ENCODE measurements at places on chromosomes 1 and 21.
A peak's percentile ranks its signal among the peaks of the same experiment; 100 is the strongest.

GRCh38 chr1:28200234-28200873 is 23.9 kb upstream of the PTAFR start:
- peaks cover 54% of the 10 kb centered on the region for H3K4me1 ChIP-seq
- H3K36me3 ChIP-seq = peaks cover 80% of the 10 kb centered on the region
- H3K27ac ChIP-seq = peak overlapping the region; percentile 94

DNA sequence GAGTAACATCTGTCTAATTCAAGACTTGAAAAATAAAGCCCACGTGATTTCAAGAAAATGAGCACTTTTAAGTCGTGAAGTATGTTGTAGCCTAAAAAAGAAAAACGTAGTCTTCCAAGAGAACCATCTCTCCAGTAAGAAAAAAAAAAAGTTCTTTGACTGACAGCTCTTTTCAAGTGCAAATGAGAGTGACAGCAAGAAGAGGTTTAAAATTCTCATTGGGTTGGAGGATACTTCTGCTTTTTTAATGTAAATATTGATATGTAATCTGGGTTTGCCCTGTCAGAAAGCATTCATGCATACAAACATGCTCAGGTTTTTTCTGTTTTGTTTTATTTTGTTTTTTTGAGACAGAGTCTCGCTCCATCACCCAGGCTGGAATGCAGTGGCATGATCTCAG is 32.3 kb upstream of the PRDM2 start:
- no peak for DNase-seq
- H3K36me3 ChIP-seq = no peaks in the 10 kb centered on the region
- H3K4me3 ChIP-seq = no peak overlapping the region
- no peak overlapping the region for H3K27ac ChIP-seq

GRCh38 chr21:33041981-33042380 is 16.2 kb downstream of the OLIG2 start:
- no peak overlapping the region for H3K4me3 ChIP-seq
- H3K27me3 ChIP-seq = peaks cover 25% of the 10 kb centered on the region
- no peak for DNase-seq
- H3K4me1 ChIP-seq = peaks cover 5% of the 10 kb centered on the region
- H3K36me3 ChIP-seq = no peaks in the 10 kb centered on the region

GRCh38 chr1:9476790-9477463 is 62.3 kb upstream of the SLC25A33 start:
- H3K36me3 ChIP-seq = no peaks in the 10 kb centered on the region
- no peak overlapping the region for H3K4me3 ChIP-seq
- peaks cover 13% of the 10 kb centered on the region for H3K27me3 ChIP-seq
- H3K4me1 ChIP-seq = peaks cover 2% of the 10 kb centered on the region

GRCh38 chr1:223137455-223138085 is 5.5 kb downstream of the TLR5 start:
- no peak for DNase-seq
- H3K36me3 ChIP-seq = no peaks in the 10 kb centered on the region
- no peak overlapping the region for H3K27ac ChIP-seq
- H3K4me3 ChIP-seq = no peak overlapping the region

- DNase-seq = peak; percentile 2
- H3K36me3 ChIP-seq = no peaks in the 10 kb centered on the region
These were observed 2.6 kb upstream of the RAB7B start for GRCh38 chr1:206005778-206006180.

- H3K4me3 ChIP-seq = no peak overlapping the region
- no peaks in the 10 kb centered on the region for H3K36me3 ChIP-seq
- H3K4me1 ChIP-seq = no peaks in the 10 kb centered on the region
- H3K27me3 ChIP-seq = peaks cover 3% of the 10 kb centered on the region
- H3K27ac ChIP-seq = no peak overlapping the region
These were observed 285.0 kb upstream of the NR5A2 start for GRCh38 chr1:199742547-199742946.

DNA sequence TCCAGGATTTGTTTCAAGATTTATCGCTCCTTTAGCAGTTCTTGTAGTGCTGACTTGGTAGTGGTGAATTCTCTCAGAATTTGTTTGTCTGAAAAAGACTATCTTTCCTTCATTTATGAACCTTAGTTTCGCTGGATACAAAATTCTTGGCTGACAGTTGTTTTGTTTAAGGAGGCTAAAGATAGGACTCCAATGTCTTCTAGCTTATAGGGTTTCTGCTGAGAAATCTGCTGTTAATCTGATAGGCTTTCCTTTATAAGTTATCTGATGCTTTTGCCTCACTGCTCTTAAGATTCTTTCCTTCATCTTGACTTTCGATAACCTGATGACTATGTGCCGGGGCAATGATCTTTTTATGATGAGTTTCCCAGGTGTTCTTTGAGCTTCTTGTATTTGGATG is 28.9 kb downstream of the RPAP2 start:
- H3K27me3 ChIP-seq = no peaks in the 10 kb centered on the region
- DNase-seq = no peak
- no peak overlapping the region for H3K4me3 ChIP-seq

DNA sequence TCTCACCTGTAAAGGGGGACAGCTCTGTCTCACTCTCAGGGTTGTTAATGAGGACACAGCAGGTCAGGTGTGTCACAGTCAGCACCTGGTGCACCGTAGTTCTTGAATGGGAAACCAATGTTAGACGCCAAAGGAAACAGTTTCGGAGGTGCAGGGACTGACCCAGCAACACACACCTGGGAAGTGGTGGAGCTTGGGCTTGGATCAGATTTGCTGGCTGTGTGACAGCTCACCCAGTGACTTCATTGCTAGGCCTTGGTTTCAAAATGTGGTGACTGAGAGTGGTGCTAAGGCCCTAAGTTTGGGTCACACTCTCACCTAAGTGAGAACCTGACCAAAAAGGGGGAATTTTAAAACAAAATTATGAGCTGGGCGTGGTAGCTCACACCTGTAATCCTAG is 34.9 kb downstream of the ALPL start:
- DNase-seq = no peak
- no peaks in the 10 kb centered on the region for H3K4me1 ChIP-seq
- no peak overlapping the region for H3K27ac ChIP-seq
- no peak overlapping the region for H3K4me3 ChIP-seq

DNA sequence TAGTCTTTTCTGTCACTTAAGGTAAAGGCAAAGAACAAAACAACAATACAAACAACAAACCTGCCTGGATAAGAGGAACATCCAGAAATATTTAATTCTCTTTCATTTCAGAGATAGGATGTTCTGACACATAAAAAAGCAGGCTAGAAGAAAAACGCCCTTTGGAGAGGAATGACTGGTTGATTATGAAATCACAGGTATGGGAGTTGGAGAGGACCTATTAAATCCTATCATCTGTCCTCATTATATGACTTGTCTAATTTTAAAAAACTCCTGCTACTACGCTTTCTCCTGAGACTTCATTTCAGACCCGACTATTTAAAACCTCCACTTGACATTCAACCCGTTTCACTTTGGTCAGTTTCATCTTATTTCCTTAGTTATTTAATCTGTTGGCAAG is 54.1 kb downstream of the TMPRSS15 start:
- no peaks in the 10 kb centered on the region for H3K4me1 ChIP-seq
- H3K4me3 ChIP-seq = no peak overlapping the region
- H3K36me3 ChIP-seq = no peaks in the 10 kb centered on the region
- no peak for DNase-seq
- H3K27me3 ChIP-seq = no peaks in the 10 kb centered on the region

GRCh38 chr1:225689882-225690459 is 37.0 kb upstream of the ENAH start:
- DNase-seq = no peak
- no peak overlapping the region for H3K4me3 ChIP-seq
- no peaks in the 10 kb centered on the region for H3K4me1 ChIP-seq
- H3K27me3 ChIP-seq = peaks cover 5% of the 10 kb centered on the region

- peak; percentile 74 for DNase-seq
- peaks cover 43% of the 10 kb centered on the region for H3K27me3 ChIP-seq
- H3K4me1 ChIP-seq = peaks cover 9% of the 10 kb centered on the region
- H3K4me3 ChIP-seq = peak overlapping the region; percentile 45
- H3K27ac ChIP-seq = no peak overlapping the region
- H3K36me3 ChIP-seq = peaks cover 3% of the 10 kb centered on the region
These were observed 2.8 kb downstream of the KCNJ9 start for GRCh38 chr1:160083968-160084770.

DNA sequence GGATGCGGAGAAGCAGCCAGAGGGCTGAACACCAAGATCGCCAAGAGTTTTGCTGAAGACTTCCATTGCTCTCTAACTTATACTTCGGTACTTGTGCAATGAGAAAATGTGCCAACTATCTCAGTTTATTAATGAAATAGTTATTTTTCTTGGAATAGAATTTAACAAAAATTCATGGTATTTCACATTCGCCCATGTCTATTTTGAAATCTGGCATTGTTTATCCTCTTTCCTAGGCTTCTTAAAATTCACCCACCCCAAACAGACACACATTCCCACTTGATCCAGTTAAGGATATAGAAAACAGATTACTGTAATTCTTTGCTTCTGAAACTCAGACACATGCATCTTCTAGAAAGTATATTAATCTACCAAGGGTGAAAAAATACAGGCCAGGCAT is 56.3 kb upstream of the ADAMTS5 start:
- H3K27ac ChIP-seq = no peak overlapping the region
- DNase-seq = no peak
- no peaks in the 10 kb centered on the region for H3K36me3 ChIP-seq
- no peaks in the 10 kb centered on the region for H3K4me1 ChIP-seq
- no peaks in the 10 kb centered on the region for H3K27me3 ChIP-seq

DNA sequence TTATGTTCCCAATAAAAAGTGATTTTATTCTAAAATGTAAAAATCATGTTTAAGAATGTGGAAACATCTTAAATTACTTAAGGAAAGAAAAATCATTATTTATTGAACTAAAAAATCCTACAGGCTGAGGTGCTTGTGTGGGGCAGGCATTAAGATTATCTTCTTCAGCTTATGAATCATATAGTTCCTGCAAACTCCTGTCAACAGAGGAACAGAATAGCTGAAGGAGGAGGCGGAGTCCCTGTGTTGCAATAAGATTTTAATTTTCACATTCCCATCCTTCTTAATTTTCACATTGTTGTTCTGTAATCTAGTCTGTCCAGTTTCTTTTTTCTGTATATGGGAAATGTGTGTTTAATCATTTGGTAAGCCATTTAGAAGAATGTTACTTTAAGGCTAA is 20.6 kb upstream of the OLFML3 start:
- peaks cover 72% of the 10 kb centered on the region for H3K36me3 ChIP-seq
- no peak for DNase-seq
- no peak overlapping the region for H3K4me3 ChIP-seq
- H3K27me3 ChIP-seq = no peaks in the 10 kb centered on the region

- no peak for DNase-seq
- no peak overlapping the region for H3K27ac ChIP-seq
- no peak overlapping the region for H3K4me3 ChIP-seq
- no peaks in the 10 kb centered on the region for H3K27me3 ChIP-seq
These were observed 1114.2 kb downstream of the PLA2G4A start for GRCh38 chr1:187942986-187943385.

GRCh38 chr1:40915581-40915980 is 53.4 kb upstream of the CITED4 start:
- H3K4me1 ChIP-seq = no peaks in the 10 kb centered on the region
- H3K27ac ChIP-seq = no peak overlapping the region
- no peak for DNase-seq
- no peaks in the 10 kb centered on the region for H3K36me3 ChIP-seq
- H3K27me3 ChIP-seq = no peaks in the 10 kb centered on the region
- H3K4me3 ChIP-seq = no peak overlapping the region

- no peak for DNase-seq
- no peaks in the 10 kb centered on the region for H3K36me3 ChIP-seq
- H3K27ac ChIP-seq = no peak overlapping the region
These were observed 39.9 kb upstream of the NFASC start for GRCh38 chr1:204830747-204831146.

DNA sequence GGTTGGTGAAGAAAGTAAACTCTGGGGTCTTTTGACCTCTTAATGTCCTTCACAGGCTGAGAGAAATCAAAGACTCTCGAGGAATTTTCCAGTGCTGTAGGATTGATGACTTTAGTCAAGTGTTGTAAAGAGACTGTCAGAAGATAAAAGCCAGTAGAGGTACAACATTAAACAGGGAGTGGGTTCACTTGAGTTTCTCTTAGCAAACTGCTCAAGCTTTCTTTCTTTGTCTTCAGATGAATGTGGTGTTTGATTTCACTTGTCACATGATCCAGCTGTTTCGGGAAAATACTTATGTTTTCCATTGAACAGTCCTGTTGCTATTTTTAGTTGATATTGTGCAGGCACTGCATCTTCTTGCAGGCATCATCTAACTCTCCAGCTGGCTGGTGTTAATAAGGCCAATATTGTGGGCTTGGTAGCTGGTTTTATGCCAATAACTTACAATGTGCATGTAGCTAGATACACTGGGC is 45.6 kb downstream of the XCL2 start:
- peaks cover 3% of the 10 kb centered on the region for H3K27me3 ChIP-seq
- peaks cover 23% of the 10 kb centered on the region for H3K4me1 ChIP-seq
- peaks cover 3% of the 10 kb centered on the region for H3K36me3 ChIP-seq
- H3K27ac ChIP-seq = no peak overlapping the region
- H3K4me3 ChIP-seq = no peak overlapping the region

DNA sequence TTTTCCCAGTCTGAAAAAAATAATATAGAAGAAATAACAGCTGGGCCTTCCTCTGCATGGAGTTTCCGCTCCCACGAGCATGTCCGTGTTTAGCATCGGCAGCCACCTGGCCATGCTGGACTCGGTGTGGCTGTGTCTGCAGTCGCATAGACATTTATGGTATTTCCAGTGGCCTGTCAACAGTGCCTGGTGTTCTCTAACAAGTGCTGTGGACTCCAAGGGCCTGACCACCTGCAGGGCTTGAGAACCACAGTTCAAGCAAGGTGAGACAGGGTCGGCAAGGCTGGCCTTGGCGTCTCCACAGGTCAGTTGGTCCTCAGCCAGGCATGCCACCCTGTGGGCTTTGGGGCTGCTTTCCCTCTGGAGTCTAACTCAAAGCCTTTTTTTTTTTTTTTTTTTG is 124.8 kb downstream of the PGBD5 start:
- peaks cover 15% of the 10 kb centered on the region for H3K4me1 ChIP-seq
- H3K4me3 ChIP-seq = no peak overlapping the region
- no peaks in the 10 kb centered on the region for H3K27me3 ChIP-seq
- H3K36me3 ChIP-seq = no peaks in the 10 kb centered on the region
- no peak overlapping the region for H3K27ac ChIP-seq

- H3K36me3 ChIP-seq = no peaks in the 10 kb centered on the region
- H3K4me1 ChIP-seq = peaks cover 13% of the 10 kb centered on the region
- H3K27ac ChIP-seq = no peak overlapping the region
These were observed 858 bp upstream of the SUSD4 start for GRCh38 chr1:223364685-223365382.

- peak overlapping the region; percentile 34 for H3K4me3 ChIP-seq
- peaks cover 4% of the 10 kb centered on the region for H3K36me3 ChIP-seq
- no peaks in the 10 kb centered on the region for H3K27me3 ChIP-seq
- H3K4me1 ChIP-seq = peaks cover 44% of the 10 kb centered on the region
- peak; percentile 36 for DNase-seq
These were observed 10.1 kb upstream of the SESN2 start for GRCh38 chr1:28249013-28249865.

- H3K4me1 ChIP-seq = no peaks in the 10 kb centered on the region
- no peak overlapping the region for H3K4me3 ChIP-seq
- H3K27me3 ChIP-seq = peaks cover 2% of the 10 kb centered on the region
- no peak overlapping the region for H3K27ac ChIP-seq
- H3K36me3 ChIP-seq = no peaks in the 10 kb centered on the region
- no peak for DNase-seq
These were observed 464.2 kb downstream of the DISC1 start for GRCh38 chr1:232090816-232091215.

Measured in activated CD4-positive, alpha-beta memory T cell treated with anti-CD3 and anti-CD28 coated beads, Interleukin-2, amount 10 ng/mL, durations not matched to agents 7 days and 5 days (primary cell).